ENCODE measurements at places on chromosomes 16 and 17. TPM values are rescaled to one million over a fixed set of nuclear protein-coding genes. Genes with fewer than 3 reads are reported as not detected.

Gene SCGB1C2
- total RNA-seq = not detected

Gene TBC1D3H
- total RNA-seq = not detected

DNA sequence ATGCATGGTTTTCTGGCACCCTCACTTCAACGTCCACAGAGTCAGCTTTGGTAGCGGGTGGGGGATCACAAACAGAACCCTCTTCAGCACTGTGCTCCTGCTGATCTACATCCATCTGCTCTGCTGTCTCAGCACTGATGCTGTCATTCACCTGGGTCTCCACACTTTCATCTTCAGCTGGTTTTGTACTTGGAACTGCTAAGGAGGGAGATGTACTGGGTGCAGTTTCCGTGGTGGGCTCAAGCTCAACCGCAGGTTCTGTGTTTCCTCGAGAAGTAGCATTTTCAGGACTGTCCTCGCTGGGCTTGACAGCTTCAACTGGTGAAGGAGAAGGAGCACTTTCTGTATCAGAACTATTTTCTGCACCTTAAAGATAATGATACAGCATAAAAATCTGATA, 101.8 kb downstream of the TTC19 start:
- no peak overlapping the region for H3K27ac ChIP-seq
- peaks cover 49% of the 10 kb centered on the region for H3K36me3 ChIP-seq
- H3K4me1 ChIP-seq = no peaks in the 10 kb centered on the region
- DNase-seq = no peak

Gene CSH1
- total RNA-seq = not detected

Gene SYCE1L
- 0.32 TPM for total RNA-seq

DNA sequence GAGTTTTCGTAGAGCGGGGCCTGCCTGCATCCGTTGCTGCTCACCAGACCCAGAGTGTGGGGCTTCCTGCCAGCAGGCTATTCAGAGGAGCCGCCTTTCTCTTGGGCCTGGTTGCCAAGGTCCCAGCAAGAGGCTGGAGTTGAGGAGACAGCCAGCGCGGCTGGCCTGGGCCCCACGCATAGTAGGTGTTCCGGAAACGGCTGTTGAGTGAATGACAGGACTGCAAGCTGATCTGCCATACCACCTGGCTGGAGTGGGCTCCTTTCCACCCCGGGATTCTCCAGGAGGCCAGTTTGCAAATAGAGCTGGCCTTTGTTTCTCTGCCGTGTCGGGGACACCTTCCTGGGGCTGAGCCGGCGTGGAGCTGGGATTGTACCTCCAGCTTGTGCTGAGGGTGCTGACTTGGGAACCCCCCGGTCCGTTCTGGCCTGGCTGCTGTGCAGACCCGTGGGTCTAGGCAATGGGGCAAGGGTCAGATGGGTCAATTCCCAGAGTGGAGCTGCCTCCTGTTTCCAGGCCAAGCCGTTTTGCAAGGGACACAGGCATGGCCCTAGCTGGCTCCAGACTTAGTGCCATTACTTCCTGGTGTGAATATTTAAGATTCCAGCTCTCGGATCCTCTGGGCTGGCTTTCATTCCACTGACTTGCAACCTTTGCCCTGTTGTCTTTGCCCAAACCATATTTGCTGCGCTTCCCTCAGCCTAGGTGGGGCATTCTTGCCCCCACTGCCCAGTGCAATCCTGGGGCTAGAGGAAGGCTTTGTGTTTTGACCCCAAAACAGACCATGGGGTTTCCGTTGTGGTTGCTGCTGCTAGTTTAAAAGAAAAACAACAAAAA, 68.8 kb downstream of the CMIP start:
- peak overlapping the region; percentile 18 for H3K27ac ChIP-seq
- H3K36me3 ChIP-seq = no peaks in the 10 kb centered on the region
- H3K4me3 ChIP-seq = no peak overlapping the region
- H3K27me3 ChIP-seq = no peaks in the 10 kb centered on the region
- H3K4me1 ChIP-seq = peaks cover 38% of the 10 kb centered on the region
- DNase-seq = peak; percentile 59

- DNase-seq = no peak
- H3K4me1 ChIP-seq = no peaks in the 10 kb centered on the region
- H3K4me3 ChIP-seq = no peak overlapping the region
- H3K27me3 ChIP-seq = no peaks in the 10 kb centered on the region
Observed at GRCh38 chr17:71600137-71600789, 520.6 kb upstream of the SOX9 start.

- no peaks in the 10 kb centered on the region for H3K27me3 ChIP-seq
- peaks cover 9% of the 10 kb centered on the region for H3K36me3 ChIP-seq
- no peak overlapping the region for H3K4me3 ChIP-seq
- H3K27ac ChIP-seq = no peak overlapping the region
- H3K4me1 ChIP-seq = no peaks in the 10 kb centered on the region
- DNase-seq = no peak
Observed at GRCh38 chr16:53202398-53202797, 147.6 kb downstream of the CHD9 start.

- H3K4me3 ChIP-seq = peak overlapping the region; percentile 64
- H3K4me1 ChIP-seq = peaks cover 48% of the 10 kb centered on the region
- H3K27ac ChIP-seq = no peak overlapping the region
- no peak for DNase-seq
- peaks cover 60% of the 10 kb centered on the region for H3K36me3 ChIP-seq
Observed at GRCh38 chr16:2152695-2153506, 2.7 kb upstream of the TRAF7 start.

GRCh38 chr17:12673788-12674187, 8.1 kb downstream of the MYOCD start:
- no peaks in the 10 kb centered on the region for H3K27me3 ChIP-seq
- no peak overlapping the region for H3K27ac ChIP-seq
- H3K4me3 ChIP-seq = no peak overlapping the region
- no peaks in the 10 kb centered on the region for H3K4me1 ChIP-seq
- no peaks in the 10 kb centered on the region for H3K36me3 ChIP-seq
- no peak for DNase-seq

GRCh38 chr17:66309793-66310192, 7.4 kb downstream of the PRKCA start:
- peaks cover 20% of the 10 kb centered on the region for H3K4me1 ChIP-seq
- H3K27ac ChIP-seq = no peak overlapping the region
- no peak for DNase-seq

GRCh38 chr17:15981208-15981607, 18.3 kb downstream of the ZSWIM7 start:
- H3K4me3 ChIP-seq = no peak overlapping the region
- DNase-seq = no peak
- H3K4me1 ChIP-seq = peaks cover 14% of the 10 kb centered on the region

Gene CNOT1
- total RNA-seq = 123 TPM

- H3K4me3 ChIP-seq = no peak overlapping the region
- no peaks in the 10 kb centered on the region for H3K36me3 ChIP-seq
- peaks cover 33% of the 10 kb centered on the region for H3K4me1 ChIP-seq
- peak; percentile 67 for DNase-seq
Observed at GRCh38 chr17:60106340-60107059, 27.8 kb upstream of the HEATR6 start.

GRCh38 chr16:4529085-4530060, 9.2 kb downstream of the CDIP1 start:
- peaks cover 21% of the 10 kb centered on the region for H3K4me1 ChIP-seq
- no peak overlapping the region for H3K4me3 ChIP-seq
- no peaks in the 10 kb centered on the region for H3K36me3 ChIP-seq
- no peaks in the 10 kb centered on the region for H3K27me3 ChIP-seq
- no peak overlapping the region for H3K27ac ChIP-seq
- DNase-seq = no peak

GRCh38 chr17:16380640-16381495, at the start of gene UBB:
Gene UBB, plus strand, starts transcription at chr17:16381091. Its CDS starts 817 bp downstream, at chr17:16381908.
- peak within 1 kb of the TSS; percentile 97 for H3K27ac ChIP-seq
- peak; percentile 97 for DNase-seq
- peaks cover 25% of the 10 kb centered on the region for H3K36me3 ChIP-seq
- no peaks in the 10 kb centered on the region for H3K27me3 ChIP-seq
- H3K4me1 ChIP-seq = peaks cover 14% of the 10 kb centered on the region

GRCh38 chr16:22948603-22949368, 134.8 kb downstream of the HS3ST2 start:
- H3K27ac ChIP-seq = no peak overlapping the region
- DNase-seq = peak; percentile 57
- H3K36me3 ChIP-seq = no peaks in the 10 kb centered on the region
- peaks cover 24% of the 10 kb centered on the region for H3K27me3 ChIP-seq
- no peaks in the 10 kb centered on the region for H3K4me1 ChIP-seq

GRCh38 chr16:84045001-84045817, 2.6 kb upstream of the SLC38A8 start:
- H3K27ac ChIP-seq = no peak overlapping the region
- H3K4me3 ChIP-seq = no peak overlapping the region
- no peak for DNase-seq
- no peaks in the 10 kb centered on the region for H3K36me3 ChIP-seq
- peaks cover 26% of the 10 kb centered on the region for H3K27me3 ChIP-seq
- H3K4me1 ChIP-seq = no peaks in the 10 kb centered on the region

- no peaks in the 10 kb centered on the region for H3K36me3 ChIP-seq
- no peak overlapping the region for H3K4me3 ChIP-seq
- DNase-seq = peak; percentile 12
Observed at GRCh38 chr16:77555791-77556190, 121.0 kb upstream of the ADAMTS18 start.

GRCh38 chr16:85424260-85425073, 188.7 kb upstream of the GSE1 start:
- DNase-seq = no peak
- no peak overlapping the region for H3K27ac ChIP-seq
- H3K36me3 ChIP-seq = no peaks in the 10 kb centered on the region
- H3K4me1 ChIP-seq = peaks cover 5% of the 10 kb centered on the region
- H3K4me3 ChIP-seq = no peak overlapping the region

- no peak overlapping the region for H3K27ac ChIP-seq
- no peaks in the 10 kb centered on the region for H3K36me3 ChIP-seq
- H3K4me1 ChIP-seq = peaks cover 2% of the 10 kb centered on the region
- H3K4me3 ChIP-seq = no peak overlapping the region
- no peaks in the 10 kb centered on the region for H3K27me3 ChIP-seq
Observed at GRCh38 chr16:11291091-11291703, 10.1 kb upstream of the PRM1 start.

DNA sequence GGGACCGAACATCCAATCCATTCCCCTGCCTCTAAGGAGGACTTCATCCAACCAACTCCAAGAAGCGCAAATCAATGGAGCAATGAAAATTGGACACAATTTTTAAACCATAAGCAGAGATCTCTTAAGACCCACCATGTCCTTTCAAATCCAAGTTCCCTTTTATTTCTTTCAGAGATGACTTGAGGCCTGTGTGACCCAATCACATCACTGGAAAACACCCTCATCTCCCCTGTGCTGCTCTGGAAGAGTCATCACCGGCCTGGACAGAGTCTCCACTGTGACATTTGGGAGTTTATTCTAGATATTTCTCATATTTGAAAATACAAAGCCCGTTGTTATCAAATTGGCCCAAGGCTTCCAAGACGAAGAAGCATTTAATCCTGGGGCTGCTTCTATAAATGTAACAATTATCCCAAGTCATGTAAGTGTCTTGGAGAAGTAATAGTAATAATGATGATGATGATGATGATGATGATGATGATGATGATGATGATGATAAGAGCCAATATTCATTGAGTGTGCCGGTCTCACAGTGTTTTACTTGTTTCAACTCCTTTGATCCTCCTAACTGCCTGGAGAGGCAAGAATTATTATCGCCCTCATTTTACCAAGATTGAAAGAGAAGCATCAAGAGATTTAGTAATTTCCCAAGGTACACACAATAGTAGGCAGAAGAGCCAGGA, 72.1 kb downstream of the COPRS start:
- no peak overlapping the region for H3K27ac ChIP-seq
- no peaks in the 10 kb centered on the region for H3K4me1 ChIP-seq
- no peak overlapping the region for H3K4me3 ChIP-seq
- H3K36me3 ChIP-seq = no peaks in the 10 kb centered on the region
- no peaks in the 10 kb centered on the region for H3K27me3 ChIP-seq

GRCh38 chr17:74733365-74734122, 3.5 kb upstream of the RAB37 start:
- no peak overlapping the region for H3K27ac ChIP-seq
- no peak for DNase-seq
- peaks cover 20% of the 10 kb centered on the region for H3K4me1 ChIP-seq
- H3K36me3 ChIP-seq = no peaks in the 10 kb centered on the region
- H3K27me3 ChIP-seq = peaks cover 13% of the 10 kb centered on the region

DNA sequence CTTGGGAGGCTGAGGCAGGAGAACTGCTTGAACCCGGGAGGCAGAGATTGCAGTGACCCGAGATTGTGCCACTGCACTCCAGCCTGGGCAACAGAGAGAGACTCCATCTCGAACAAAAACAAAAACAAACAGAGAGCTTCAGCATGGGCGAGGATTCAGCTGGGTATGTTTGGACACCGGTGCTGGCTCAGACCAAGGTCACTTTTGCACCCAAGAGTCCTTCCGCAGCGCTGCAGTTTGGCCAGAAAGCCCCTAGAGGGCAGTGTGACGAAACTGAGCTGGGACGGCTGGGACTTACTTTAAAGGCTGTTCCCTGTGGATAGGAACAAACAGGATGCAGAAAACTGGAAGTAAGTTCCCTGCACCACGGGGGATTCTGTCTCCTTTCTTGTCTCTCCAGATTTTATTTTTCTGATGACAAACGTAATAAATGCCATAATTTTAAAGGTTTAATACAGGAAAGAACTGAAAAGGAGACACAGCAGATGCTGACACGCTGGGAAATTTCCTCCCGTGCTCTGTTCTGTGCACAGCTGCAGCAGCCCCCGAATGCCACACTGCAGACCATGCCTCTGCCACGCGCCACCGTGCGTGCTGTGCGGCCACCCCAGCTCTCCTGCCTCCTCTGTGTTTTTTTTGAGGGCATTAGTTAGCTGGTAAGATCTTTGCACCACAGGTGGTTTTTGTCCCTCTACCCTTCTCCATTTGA, 25.2 kb upstream of the USP36 start:
- no peak overlapping the region for H3K4me3 ChIP-seq
- H3K36me3 ChIP-seq = peaks cover 56% of the 10 kb centered on the region
- H3K27me3 ChIP-seq = no peaks in the 10 kb centered on the region
- peaks cover 42% of the 10 kb centered on the region for H3K4me1 ChIP-seq
- peak; percentile 92 for DNase-seq

GRCh38 chr16:80113873-80114574, 426.8 kb upstream of the DYNLRB2 start:
- DNase-seq = no peak
- no peak overlapping the region for H3K4me3 ChIP-seq
- no peak overlapping the region for H3K27ac ChIP-seq

Gene RCVRN
- not detected for total RNA-seq

DNA sequence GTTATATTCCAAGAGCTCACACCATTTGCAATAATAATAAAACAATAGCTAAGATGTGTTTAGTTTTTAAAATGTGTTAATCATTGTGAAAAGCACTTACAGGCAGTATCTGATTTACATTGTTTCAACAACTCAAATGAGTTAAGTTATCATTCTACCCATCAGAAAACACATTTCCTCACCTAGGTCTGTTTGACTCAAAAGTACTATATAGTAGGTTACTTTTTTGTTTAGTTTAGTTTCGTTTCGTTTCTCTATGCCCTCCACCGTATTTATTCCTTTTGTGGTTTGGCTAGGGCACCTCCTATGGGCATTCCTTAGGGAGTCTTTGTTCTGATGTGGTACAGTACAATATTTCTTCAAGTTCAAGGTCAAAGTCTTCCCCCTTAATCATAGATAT, 201.6 kb downstream of the PRKCB start:
- no peak overlapping the region for H3K27ac ChIP-seq
- H3K4me3 ChIP-seq = no peak overlapping the region
- peaks cover 39% of the 10 kb centered on the region for H3K4me1 ChIP-seq

Gene EVI2A
- 10.7 TPM for total RNA-seq
